Right renal cortex interstitium (tissue), 3 donors: ENCODE measurements at places on chromosomes 4 and X. TPM values are rescaled to one million over a fixed set of nuclear protein-coding genes. Genes with fewer than 3 reads are reported as not detected.

DNA sequence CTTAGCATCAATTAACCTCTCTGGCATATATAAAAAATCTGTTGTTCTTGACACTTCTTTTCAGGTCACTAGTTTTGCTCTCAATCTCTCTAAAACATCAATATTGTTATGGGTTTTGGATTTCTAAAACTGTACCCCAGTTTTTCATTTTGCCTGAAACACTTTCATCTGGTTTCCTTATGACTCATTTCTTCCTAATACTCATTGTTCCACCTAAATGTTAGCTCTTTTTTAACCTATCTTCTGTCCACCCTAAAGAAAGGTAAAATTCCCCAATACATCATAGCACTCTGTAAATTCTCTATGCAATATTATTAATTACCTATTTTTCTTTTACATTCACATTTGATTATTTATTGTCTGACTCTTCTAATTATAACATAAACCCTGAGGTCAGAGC is 575.5 kb upstream of the NDST4 start:
- DNase-seq = no peak

Gene XAGE2
- polyA plus RNA-seq = not detected

Gene HPSE
- 1.6 TPM for polyA plus RNA-seq

GRCh38 chr4:147863111-147863747 is 131.3 kb downstream of the ARHGAP10 start:
- DNase-seq = no peak

DNA sequence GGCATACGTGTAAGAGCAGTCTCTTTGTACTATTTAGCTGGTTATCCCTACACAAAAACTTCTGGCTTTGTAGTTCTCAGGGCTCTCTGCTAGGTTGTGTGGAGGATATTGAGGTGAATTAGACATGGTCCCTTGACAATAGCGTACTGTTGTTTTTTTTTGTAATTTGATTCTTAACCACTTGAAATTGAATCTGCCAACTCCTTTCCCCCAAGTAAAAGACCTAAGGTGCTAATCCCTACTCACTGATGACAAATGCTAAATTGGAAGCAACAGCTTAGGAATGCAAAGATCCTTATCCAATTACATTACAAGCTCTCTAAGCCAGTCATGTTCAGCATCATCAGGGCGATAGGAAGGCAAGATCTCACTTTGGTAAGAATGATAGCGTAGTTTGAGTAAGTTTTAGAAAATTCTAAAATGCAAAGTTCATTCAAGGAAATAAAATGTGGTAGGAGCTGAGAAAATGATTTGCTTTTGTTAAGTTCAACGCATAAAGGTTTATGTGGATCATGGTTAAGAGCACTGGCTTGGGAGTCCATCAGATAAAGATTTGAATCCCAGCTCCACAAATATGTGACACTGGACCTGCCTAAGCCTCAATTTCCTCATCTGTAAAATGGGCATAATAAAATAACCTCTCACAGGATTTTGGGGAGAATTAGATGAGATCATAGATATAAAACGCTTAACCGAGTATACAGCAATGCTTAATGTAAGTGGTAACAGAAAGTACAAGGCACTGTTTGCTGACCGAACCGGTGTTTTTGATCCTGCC is 39.3 kb downstream of the DOCK11 start:
- no peak for DNase-seq

DNA sequence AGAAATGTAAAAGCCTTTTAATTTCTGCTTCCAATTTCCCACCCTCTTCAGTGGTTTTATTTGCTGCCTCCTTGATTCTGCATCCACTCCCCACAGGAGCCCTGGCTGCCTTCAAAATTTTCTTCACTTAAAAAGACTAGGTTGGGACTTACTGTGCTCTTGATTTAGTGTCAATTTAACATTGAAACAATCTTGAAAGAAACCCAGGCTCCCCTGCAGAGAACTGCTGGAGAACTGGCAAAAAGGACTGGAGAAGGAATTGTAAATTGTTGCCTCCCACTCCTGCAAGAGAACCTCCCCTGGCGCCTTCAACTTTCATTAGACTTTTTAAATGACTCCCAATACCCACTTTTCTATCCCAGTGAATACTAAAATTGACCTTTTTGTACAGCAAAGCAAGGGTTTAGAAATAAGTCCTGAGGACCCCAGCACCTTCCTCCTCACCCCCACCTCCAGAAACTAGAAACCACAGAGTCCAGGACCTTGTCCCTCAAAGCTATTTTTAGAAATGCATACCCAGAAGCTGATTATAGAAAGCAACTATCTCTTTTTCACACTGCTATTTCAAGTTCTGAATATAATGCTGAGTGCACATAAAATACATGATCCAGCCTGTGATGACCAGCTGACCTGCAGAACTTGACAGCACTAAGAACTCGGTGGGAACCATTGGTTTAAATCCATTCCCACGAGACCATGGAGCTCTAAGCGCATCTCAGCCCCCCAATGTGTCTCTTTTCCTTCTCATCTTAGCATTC is 155.5 kb downstream of the INPP4B start:
- no peak for DNase-seq

DNA sequence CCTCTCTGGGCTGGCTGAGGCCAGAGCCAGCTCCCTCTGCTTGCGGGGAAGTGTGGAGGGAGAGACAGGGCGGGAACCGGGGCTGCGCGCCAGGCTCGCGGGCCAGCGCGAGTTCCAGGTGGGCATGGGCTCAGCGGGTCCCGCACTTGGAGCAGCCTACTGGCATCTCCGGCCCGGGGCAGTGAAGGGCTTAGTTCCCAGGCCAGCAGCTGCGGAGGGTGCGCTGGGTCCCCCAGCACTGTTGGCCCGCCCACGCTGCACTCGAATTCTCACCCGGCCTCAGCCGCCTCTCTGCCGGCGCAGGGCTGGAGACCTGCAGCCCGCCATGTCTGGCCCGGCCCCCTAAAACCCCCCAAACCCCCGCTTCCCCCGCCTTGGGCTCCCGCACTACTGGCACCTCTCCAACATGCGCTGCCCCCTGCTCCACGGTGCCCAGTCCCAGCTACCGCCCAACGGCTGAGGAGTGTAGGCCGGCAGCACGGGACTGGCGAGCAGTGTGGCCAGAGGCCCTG is 33.8 kb upstream of the FAT4 start:
- DNase-seq = no peak
